ENCODE measurements at places on chromosomes 4 and X. TPM values are rescaled to one million over a fixed set of nuclear protein-coding genes. Genes with fewer than 3 reads are reported as not detected.

GRCh38 chr4:15964159-15964558 lies 1.2 kb upstream of the FGFBP2 start:
- H3K36me3 ChIP-seq, result no peaks in the 10 kb centered on the region
- no peak overlapping the region for H3K4me3 ChIP-seq
- no peak overlapping the region for H3K27ac ChIP-seq

GRCh38 chr4:140735317-140735716 lies 20.9 kb downstream of the TBC1D9 start:
- H3K27ac ChIP-seq, result no peak overlapping the region
- no peaks in the 10 kb centered on the region for H3K36me3 ChIP-seq
- no peak for DNase-seq
- H3K4me3 ChIP-seq, result no peak overlapping the region
- no peaks in the 10 kb centered on the region for H3K27me3 ChIP-seq

DNA sequence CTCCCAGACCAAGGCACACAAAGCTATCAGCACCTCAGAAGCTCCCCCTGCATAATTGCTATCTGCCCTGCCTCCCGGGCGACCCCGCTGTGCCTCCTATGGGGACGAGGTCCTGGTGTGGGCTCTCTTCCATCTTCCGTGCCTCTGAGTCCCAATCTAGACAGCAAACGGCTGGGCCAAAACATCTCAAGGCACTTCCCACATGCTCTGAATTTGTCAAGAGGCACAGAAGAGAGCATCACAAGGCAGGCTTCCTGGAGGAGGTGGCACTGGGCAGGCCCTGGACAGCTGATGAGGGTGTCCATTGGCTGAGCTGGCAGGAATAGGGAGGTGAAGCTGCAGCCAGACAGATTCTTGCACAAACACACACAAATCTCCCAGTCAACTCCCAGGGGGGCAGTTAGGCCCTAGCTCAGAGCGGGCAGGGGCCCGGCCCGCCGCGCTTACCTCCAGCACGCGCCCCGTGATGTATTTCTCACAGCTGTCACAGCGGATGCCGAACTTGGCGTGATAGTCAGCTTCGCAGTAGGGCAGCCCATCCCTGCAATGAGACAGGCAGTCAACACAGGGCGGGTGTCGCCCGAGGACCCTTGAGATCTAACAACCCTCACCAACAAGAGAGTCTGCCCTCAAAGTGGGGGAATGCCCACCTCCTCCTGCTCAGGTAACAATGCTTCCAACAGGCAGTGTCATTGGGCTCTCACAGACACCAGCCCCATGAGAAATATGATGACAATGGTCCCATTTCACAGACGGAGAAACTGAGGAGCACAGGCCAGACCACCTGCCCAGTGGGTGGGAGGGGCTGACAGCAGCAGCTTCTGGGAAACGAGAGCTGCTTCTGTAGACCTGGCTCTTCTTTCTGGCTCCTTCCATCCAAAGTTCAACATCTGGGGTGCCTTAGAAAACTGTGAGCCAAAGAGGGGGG lies 81.2 kb downstream of the ABLIM2 start:
- no peak overlapping the region for H3K4me3 ChIP-seq
- no peaks in the 10 kb centered on the region for H3K27me3 ChIP-seq
- no peaks in the 10 kb centered on the region for H3K4me1 ChIP-seq
- H3K27ac ChIP-seq, result no peak overlapping the region
- no peak for DNase-seq
- H3K36me3 ChIP-seq, result no peaks in the 10 kb centered on the region

DNA sequence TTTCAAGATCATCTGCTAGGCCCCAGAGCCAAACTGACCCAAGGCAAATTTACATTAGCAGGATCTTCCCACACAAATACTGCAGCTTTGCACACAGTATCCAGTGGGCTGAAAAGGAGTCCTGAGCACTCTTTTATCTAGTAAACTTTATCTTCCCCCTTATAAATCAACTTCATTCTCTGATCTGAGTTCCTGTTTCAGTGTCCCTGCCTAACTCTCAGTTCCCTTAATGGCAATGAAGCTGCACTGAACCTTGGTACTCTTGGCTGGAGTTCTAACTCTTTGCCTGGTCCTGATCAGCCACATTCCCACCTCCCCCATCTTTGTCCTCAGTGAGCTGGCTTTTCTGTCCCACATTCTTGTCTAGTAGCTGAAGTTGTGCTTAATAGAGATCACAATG lies 37.4 kb downstream of the EDA2R start:
- no peaks in the 10 kb centered on the region for H3K4me1 ChIP-seq
- H3K27me3 ChIP-seq, result no peaks in the 10 kb centered on the region
- no peak overlapping the region for H3K27ac ChIP-seq
- DNase-seq, result no peak
- H3K4me3 ChIP-seq, result no peak overlapping the region
- H3K36me3 ChIP-seq, result peaks cover 15% of the 10 kb centered on the region

DNA sequence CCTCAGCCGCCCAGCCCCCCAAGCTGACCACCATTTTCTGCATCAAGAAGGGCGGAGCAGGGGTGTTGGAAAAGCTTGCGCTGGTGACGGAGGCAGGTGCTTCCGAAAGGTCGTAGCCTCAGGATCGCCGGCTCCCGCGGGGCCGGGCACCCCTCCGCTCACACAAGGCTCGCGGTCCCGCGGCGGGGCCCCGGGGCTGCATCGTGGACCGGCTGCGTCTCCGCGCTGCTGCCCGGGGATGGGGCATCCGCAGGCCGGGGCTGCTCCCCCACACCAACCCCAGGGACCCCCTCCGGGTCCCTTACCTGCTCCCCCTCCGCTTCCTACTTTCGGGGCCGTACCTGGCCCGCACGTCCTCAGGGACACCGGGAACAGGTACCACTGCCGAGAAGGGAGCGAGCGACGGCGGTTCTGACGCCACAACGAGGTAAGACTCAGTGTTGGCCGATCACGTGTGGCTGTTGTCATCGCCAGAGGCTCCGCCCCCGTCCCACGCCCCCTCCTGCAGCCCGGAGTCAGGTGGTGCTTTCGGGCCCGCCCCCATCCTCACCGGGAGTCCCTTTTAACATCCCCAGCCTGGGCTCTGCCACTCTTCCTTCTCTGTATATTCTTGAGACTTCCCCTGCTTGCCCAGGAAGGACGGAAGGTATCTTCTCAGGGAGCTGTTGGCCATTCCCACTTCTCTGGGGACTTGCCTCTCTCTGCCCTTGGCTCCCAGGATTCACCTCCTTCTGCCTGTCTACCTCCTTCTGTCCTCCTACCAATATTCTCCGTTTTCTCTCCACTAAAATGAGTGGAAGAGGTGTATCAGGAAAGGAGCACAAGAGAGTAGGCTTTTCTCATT lies at the start of gene BEX2:
Gene BEX2, minus strand, starts transcription at position 436 of the 844 bp plus-strand sequence. CDS start 1,014 bp downstream, outside the sequence.
- no peak within 1 kb of the TSS for H3K27ac ChIP-seq
- no peaks in the 10 kb centered on the region for H3K27me3 ChIP-seq
- peak within 1 kb of the TSS; percentile 68 for H3K4me3 ChIP-seq

The AMTN gene
- total RNA-seq, result not detected

Data from thoracic aorta (tissue), 2 donors.